Naive thymus-derived CD4-positive, alpha-beta T cell (primary cell): ENCODE measurements at places on chromosomes 16 and 17.

DNA sequence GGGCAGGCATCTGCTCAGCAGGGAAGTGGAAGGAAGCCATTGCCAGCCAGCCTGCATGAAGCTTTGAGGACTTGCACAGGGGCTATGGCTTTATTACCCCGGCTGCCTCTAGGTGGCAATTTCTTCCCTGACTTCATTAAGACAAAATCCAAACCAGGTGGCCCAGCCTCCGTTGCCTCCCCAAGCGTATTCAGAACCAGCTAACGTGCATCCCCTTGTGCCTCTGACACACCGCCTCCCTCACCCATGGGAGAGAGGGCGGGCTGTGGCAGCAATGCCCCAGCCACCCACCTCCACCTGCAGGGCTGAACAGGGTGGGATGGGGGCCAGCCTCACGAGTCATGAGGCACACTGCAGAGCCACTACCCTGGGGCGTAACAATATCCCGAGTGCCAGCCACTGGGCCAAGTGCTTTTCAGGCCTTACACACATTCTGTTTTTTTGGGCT lies 6.8 kb downstream of the KIFC3 start:
- DNase-seq: no peak

DNA sequence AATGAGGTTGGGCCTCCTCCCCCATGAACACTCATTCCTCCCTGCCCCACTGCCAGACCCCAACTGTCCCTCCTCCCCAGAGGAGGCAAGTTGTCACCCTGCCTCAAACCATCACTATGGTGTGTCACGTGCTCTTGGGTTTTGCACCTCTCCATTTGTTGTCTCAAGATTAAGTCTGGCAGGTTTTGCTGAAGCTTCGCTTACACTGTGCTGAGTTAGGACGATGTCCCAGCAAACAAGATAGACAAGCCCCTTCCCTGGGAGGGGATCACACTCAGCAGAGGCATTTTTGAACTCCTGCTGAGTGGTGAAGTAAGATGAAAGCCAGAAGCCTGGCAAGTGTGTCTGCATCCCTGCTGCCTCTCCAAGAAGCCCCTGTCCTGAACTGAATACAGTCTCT lies 78.3 kb downstream of the CBLN1 start:
- DNase-seq: no peak

DNA sequence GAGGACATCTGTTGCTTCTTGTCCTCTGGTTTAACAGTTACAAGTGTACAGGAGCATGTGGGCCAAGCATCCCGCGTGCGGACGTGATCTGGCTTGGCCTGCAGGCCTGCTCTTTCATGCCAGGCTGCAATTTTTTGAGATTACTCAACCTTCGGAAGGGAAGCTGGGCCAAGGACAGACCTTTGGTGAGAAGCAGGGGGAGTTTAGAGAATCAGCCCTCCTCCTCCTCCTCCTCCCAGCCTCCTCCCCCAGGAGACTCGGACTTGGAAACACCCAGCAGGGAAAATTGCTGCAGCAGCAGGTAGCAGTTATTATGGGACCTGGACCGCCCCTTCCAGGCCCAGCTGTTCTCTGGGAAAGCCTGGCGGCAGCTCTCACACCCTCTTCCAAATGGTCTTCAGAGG lies 5.1 kb upstream of the KLHL36 start:
- no peak for DNase-seq

DNA sequence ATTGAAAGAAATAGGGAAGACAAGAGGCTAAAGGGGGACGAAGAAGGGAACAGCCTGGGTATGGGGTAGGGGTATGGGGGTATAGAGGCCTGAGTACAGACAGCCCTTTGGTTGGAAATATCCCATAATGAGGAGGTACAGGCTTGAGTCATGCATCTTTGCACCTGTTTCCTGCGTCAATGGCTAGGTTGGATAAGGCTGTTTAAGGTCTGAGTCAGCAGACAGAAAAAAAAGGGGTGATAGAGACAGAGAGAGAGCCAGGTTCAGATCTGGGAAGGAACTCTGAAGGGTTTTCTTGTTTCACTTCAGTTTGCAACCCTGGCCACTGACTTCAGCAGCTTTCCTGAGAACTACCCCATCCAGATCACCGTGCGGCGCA lies 8.5 kb downstream of the FNDC8 start:
- DNase-seq: no peak

DNA sequence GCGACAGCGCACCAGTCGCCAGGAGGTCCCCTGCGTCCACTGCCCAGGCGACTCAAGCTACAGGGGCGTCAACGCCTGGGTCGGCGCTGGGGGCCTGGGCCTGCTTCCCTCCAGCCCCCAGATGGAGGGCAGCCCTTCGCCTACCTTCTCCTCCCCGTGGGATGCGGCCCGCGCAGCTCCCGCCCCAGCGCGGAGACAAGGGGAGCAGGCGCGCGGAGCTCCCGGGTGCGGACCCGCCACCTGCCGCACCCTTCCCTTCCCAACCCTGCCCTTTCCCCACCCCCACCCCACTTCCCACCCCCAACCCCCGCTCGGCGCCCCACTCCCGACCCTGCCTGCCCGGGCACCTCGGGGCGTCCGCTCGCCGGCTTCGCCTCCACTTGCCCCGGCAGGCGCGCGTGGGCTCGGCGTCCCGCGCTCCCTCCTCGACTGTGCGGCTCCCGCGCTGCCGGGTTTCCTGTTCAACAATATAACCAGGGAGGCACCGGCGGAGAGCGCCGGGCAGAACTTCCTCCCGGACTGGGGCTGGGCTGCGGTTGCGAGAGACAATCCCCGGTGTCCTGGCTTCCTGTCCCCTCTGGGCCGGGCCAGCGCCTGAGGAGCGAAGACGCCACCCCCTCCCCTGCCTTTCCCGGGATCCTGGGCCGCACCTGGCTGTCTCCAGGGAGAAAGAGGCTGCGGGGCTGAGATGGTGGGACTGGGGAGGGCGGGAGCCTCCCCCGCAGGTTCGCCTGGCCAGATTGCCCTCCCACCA lies at the start of gene ARHGAP27:
TSS of gene ARHGAP27 (minus strand) at position 466 of the 754 bp plus-strand sequence. CDS start 2,591 bp downstream, outside the sequence.
- DNase-seq: no peak

GRCh38 chr16:76577003-76577402 lies 299.8 kb downstream of the CNTNAP4 start:
- no peak for DNase-seq

DNA sequence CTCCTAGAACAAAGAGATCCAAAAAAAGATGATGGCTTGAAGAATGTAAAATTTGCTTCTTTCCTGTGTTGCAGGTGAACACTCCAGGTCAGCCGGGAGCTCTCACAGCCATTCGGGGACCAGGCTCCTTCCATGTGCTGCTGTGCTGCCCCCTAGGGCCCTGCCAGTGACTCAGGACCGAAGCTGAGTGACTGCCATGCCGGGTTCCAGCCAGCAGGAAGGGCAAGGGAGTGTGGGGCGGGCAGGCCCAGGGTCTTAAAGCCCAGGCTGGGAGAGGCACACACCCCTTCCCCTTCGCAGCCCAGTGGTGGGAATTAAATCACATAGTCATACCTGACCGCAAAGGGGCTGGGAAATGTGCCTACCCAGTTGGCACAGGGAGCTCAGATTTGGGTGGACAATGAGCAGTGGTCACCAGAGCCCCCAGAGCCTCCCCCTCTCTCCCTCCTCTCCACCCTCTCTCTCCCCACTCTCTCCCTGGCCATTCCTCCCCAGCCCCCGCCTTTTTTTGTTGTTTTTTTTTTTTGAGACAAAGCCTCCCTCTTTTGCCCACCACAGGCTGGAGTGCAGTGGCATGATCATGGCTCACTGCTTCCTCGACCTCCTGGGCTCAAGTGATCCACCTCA lies 11.5 kb downstream of the EPOP start:
- DNase-seq: no peak

GRCh38 chr17:6075050-6075449 lies 4.9 kb downstream of the WSCD1 start:
- DNase-seq: no peak
